Kidney epithelial cell (primary cell): ENCODE measurements at places on chromosomes 6 and 20. TPM values are rescaled to one million over a fixed set of nuclear protein-coding genes. Genes with fewer than 3 reads are reported as not detected.

BNIP5 gene
- total RNA-seq = 0.07 TPM in 1 of 2 replicates, not detected in the other

DNA sequence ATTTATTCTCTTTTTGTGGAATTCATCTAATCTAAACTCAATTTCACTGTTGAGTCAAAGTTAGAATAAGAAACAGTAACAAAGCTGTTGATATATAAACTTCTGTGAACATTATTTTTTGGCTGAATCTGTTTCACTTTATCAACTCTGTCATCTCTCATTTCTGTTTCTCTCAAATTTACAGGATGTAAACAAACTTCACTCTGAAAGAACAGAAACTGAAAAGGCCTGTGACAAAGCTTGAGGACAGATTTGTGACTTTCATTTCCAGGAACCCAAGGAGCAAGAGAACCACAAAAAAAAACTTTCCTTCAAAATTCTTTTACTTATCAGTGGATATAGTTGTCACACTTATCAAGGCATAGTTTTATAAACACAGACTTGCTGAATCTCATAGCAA lies 447.9 kb upstream of the OPRM1 start:
- DNase-seq = no peak

DNA sequence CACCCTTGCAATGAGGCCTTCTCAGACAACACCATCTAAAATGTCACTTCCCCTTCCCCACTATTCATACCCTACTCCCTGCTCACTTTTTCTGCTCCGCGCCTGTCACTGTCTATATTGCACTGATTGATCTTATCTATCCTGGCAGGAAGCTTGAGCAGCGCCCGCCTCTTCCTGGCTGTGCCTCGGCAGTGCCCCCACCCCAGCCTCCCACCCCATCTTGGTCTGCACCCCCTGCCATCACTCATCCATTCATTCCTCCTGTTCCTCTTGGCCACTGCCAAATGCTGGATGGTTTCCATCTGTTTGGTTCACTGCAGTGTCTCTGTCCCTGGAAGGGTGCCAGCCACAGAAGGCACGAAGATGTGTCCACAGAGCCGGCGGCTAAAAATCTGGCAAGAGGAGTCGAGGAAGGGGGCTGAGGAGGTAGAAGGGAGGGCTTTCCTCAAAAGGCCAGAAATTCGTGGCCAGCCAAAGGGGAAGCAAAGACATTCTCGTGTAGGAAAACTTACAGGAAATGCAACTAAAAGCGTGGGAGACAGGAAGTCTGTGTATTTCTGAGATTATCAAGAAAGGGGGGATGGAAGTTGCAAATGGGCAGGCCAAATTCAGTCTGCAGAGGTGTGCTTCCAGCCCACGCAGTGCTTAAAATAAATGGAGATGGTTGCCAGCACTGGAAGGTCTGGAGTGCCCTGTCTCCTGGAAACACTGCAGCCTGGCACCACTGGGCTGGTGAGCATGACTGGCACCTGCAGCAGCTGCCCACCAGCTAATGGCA lies 27.6 kb downstream of the SYNJ2 start:
- no peak for DNase-seq

DNA sequence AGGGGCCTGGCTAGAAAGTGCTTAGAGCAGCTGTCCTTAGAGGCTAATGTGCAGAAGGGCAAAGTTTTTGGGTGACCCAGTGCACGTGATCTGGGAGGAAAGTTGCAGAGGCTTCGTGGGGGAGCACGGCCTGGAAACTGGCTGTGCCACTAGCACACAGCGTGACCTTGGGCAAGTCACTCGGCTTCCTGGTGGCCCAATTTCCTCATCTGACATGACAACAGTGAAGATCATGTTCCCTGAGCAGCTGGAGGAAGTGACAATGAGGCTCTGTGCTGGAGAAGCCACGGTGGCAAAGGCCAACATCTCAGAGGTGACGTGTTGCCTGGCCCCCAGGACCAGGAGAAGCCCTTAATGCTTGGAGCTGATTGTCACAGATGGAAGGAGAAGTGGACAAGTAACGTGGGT lies 99.5 kb downstream of the FOXC1 start:
- no peak for DNase-seq

- DNase-seq = no peak
Observed at GRCh38 chr20:50562262-50562701, 52.1 kb downstream of the PTPN1 start.
